ENCODE measurements at places on chromosomes 1 and 21.

GRCh38 chr1:224882264-224882663, 47.2 kb upstream of the DNAH14 start:
- no peak for DNase-seq

GRCh38 chr1:18794561-18794960, 64.9 kb downstream of the TAS1R2 start:
- DNase-seq = no peak

- DNase-seq = no peak
Measured at GRCh38 chr1:161907265-161907664, 116.4 kb downstream of the OLFML2B start.

GRCh38 chr1:24551960-24552571, 3.8 kb upstream of the NCMAP start:
- DNase-seq = no peak

DNA sequence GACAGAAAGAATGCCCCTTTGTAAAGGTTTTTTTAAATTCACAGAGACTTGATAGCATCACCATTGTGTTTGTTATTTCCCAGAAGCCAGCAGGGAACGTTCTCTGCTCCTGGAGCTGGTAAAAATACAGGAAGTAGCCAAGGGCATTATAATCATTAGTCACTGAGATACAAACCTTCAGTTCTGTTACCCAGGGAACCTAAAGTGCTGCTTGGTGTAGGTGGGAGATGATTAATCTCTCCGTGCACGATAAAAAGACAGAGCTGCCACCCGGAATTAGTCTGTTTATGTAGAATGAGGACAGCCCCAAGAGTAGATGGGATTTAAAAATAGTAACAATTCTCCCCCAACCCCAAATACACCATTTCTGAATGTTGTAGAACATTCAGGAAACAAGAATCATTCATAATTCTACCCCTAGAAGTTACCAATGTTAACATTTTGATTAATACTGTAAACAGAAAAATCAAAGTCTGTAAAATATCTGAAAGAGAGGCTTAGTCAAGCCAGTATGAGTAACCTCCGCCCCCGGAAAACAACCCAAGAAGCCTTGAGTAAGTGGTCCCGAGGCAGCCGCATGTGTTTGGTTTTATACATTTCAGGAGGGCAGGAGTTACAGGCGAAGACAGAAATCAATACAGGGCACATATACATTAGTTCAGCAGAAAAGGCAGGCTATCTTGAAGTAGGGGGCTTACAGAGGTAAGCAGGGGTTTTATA, 45.3 kb upstream of the CTBS start:
- DNase-seq = peak; percentile 21

DNA sequence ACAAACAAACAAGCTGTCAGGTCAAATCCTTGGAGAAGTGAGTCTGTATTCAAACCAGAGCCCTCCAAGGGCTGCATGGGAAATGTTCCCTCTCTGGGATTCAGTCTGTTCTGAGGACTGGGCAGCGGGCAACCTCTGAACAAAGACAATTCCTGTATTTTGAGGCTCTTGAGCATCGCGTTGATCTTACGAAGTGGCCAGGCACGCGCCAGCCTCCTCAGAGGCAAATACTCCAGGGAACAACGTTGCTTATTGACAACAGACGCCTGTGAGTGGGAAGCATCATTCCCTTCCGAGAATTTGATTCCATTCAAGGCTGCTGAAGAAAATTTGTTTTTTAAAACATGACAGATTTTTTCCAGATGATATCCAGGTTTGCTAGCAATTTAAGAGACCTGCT, 20.0 kb upstream of the TACSTD2 start:
- no peak for DNase-seq

DNA sequence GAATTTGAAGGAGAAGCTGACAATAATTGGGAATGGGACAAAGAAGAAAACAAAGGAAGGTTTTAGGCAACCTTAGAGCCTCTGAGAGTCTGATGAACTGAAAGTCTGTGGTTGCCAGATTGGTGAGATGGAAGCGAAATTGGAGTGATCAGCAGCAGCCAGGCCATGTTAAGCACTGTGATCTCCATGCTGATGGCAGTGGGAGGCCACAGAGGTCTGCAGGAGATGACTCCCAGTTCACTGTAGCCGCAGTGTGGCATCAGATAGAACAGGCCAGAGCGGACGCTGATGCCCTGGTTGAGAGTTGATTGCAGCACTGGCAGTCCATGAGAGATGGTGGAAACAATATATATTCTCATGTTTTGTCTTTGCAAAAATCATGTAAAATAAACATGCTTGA, 137.4 kb upstream of the L1TD1 start:
- no peak for DNase-seq

DNA sequence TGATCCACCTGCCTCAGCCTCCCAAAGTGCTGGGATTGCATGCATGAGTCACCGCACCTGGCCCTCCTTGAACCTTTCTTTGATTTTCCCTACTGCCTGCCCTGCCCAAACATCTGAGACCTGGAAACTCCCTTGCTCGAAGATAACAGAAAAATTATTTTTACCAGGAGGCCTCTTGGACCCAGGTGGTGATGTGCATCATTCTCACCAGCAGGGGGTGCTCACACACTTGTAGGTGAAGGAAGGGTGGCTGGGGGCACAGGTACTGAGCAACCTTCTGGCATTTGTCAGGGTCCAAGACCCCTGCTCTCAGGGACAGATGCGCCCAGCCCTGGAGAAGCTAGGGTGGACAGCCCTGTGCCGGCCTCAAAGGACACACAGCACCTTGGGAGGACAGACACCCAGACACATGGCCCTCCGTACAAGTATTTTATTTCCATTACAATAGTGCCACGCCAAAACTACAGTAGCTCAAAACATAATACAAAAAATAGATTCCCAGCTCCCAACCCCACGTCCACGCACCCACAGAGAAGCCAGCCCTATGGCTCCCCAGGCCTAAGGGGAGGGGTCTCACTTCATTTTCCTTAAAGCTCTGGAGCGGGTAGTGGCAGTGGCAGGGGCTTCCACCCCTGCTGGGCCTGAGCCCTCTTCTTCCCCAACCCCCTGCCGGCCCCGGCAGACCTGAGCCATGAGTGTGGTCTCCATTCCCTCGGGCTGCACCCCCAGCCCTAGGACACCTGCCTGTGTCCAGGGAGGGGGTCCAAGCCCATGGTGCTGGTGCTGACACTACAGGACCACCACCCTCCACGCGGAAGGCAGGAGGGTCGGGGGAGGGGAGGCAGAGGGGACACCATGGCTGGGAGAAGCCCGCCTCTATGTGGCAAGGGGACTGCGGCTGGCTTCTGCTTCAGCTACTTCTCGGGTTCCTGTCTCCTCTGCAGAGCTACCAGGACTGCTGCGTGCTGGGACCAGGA, 40.4 kb upstream of the EIF4G3 start:
- peak; percentile 27 for DNase-seq
